ENCODE measurements at places on chromosomes 6 and 20.
A peak's percentile ranks its signal among the peaks of the same experiment; 100 is the strongest.

DNA sequence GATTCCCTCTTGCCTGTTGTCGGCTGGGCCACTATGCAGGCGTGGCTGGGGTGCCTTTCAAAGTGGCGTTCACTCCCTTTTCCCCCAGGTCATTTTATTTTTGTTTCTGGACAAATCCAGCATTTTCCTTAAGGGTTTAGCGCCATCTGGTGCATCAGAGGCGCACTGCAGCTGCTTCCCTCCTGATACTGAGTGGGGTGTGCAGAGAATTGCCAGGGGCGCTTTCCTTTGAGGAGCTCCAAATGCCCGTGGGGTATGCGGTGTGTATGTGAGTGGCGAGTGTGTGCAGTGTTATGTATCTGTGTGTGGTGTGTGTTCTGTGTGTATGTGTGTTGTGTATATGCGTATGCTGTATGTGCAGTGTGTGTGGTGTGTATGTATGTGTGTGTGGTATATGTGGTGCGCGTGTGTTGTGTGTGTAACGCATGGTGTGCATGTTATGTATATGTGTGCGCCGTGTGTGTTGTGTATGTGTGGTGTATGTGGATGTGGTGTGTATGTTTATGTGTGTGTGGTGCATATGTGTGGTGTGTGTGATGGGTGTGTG lies 100.1 kb upstream of the AGPAT4 start:
- DNase-seq, result peak; percentile 41

DNA sequence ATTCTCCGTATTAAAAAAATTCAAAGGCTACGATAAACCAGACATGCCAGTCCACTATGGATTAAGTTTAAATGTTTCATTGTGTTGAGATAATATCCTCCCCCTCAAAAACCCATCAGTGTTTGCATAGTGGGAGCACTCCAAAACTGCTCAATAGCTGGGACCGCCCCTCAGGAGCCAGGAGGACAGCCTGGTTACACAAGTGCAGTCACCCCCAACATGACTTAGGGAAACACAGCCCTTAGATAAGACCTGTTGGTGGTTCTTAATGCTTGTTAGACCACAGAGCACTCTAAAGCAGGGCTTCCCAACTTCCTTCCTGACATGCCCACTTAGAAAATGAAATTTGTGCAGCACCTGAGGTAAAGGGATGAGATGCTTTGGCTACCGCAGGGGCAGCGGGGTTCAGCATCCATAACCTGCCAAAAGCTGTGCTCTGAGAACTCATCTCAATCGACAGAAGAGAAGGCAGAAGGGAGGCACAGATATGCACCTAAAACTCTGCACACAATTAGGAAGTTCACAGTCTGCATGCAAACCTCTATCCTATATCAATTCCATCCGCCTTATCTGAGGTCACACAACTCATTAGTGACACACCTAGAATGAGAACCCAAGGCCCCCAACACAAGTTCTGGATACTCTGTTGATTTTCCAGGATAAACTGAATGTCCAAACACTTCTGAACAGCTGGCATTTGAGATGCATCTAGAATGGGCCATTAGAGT lies 74.3 kb downstream of the RALGAPA2 start:
- no peak for DNase-seq

DNA sequence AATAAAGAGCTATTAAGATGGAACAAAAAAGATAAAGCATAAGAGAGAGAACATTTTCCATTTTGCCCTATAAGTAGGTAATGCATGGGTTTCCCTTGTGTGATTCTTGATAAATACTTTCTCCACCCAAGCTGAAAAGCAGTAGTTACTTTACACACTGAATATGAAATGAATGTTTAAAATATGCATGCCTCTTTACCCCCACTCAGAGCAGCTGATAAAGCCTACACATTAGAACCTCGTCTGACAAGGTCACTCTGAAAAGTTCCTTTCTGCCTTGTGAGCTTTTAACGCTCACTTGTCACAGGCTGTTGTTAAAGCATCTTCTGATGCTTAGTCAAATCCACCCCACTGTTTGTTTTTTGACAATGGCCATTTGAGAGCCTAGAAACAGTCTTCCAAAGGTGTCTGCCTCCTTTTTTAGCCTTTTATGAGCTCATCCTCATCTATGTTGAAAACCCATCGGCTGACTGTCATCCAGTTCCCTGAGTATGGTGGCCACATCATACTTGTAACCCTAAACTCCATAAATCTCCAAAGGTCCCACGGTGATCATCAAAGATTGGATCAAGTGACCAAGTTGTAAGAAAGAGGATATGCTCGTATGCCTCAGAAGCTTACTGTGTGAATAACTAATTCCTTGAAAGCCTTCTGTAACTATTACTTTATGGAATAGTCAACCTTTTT lies 102.8 kb downstream of the ATXN1 start:
- DNase-seq, result no peak

GRCh38 chr20:18321316-18321715 lies 33.0 kb downstream of the ZNF133 start:
- DNase-seq, result no peak

- peak; percentile 80 for DNase-seq
Measured at GRCh38 chr6:36109092-36109491, 21.2 kb upstream of the MAPK13 start.

- no peak for DNase-seq
Measured at GRCh38 chr20:9919271-9920014, 80.6 kb upstream of the PAK5 start.

DNA sequence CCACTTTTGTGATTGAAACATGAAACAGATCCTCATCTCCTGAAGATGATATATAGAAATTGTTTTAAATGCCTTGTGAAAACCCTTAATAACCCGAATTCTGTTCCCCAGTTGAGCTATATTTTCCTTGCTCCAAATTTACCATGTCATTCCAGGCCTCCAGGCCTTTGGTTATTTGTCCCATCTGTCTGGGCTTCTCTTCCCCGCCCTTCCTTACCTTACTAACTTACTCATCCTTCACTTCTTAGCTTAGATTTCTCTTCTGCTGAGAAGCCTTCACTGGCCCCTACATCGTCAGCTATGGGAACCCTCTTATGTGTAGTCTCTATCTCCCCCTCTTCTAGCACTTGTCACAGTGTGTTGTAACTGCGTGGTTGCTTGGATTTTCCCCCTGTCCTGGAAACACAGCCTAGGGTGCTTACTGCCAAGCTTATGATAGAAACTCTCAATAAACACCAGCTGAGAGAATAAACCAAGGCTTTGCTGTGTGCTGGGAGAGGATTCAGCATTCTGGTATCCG lies 68.6 kb downstream of the SGK1 start:
- DNase-seq, result no peak

GRCh38 chr6:90494067-90494780 lies 92.6 kb downstream of the MAP3K7 start:
- no peak for DNase-seq

- no peak for DNase-seq
Measured at GRCh38 chr6:33846226-33846625, 42.4 kb upstream of the MLN start.

- no peak for DNase-seq
Measured at GRCh38 chr6:7106215-7106751, 1.5 kb upstream of the RREB1 start.

DNA sequence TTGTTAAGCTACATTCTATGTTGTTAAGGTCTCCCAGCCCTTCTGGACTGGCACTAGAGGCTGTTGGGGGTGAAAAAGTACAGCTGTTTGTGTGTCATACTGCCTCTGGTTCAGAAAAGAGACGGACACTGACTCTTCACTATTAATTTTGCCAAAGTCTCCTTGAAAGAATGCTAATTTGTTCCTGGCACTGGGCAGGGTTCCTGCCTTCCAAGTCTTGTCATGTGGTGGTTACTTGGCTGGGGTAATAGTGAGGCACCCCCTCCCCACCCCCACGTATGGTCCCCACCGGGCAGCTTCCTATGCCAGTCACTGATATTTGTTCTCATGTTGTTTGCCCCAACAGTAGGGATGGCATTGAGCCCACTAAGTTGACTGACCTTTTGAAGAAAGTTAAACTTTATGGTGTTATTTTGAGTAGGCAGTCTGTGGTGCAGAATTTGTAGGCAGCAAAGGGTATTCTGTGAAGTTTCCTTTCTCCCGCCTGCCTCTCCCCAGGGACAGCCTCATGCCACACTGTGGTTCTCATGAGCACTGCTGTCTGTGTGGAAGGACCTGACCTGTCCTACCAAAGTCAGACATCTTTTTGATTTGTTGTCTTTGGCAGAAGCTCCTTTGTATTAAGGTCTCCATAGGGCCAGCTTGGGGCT lies 8.7 kb downstream of the CDS2 start:
- no peak for DNase-seq

GRCh38 chr6:36121787-36122494 lies 8.4 kb upstream of the MAPK13 start:
- DNase-seq, result no peak

GRCh38 chr6:49790341-49790740 lies 3.3 kb upstream of the PGK2 start:
- no peak for DNase-seq

DNA sequence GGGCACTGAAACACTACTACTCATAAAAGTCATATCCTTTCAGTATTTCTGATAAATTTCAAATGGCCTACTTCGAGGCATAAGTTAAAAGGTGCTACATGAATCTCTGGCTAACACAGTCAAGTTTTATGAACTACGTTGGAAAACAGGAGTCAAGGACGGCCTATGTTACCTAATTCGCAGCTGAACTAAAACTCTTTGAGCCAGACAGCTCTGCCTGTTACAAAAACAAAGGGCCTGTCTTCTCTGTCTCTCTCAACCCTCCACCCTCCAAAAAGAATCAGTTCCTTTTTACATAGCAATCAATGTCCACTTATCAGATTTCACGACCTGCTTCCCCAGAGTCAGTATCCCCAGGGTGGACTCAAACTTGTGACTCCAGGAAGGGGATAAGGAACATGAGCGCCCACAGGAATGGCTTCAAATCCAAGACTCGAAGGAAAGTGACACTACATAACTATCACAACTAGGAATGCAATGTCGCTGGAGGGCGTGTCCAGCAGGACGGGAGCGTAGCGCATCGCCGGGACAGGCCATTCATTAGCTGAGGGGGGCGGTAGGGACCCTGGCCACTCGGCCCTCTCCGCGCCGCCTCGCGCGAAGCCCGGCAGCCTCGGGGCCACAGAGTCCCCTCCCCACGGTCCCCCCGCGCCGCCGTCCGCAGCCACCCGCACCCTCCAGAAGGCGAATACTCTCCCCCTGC lies 591 bp downstream of the IBTK start:
- DNase-seq, result peak; percentile 34

GRCh38 chr6:147226163-147226724 lies 22.0 kb downstream of the STXBP5 start:
- DNase-seq, result no peak

DNA sequence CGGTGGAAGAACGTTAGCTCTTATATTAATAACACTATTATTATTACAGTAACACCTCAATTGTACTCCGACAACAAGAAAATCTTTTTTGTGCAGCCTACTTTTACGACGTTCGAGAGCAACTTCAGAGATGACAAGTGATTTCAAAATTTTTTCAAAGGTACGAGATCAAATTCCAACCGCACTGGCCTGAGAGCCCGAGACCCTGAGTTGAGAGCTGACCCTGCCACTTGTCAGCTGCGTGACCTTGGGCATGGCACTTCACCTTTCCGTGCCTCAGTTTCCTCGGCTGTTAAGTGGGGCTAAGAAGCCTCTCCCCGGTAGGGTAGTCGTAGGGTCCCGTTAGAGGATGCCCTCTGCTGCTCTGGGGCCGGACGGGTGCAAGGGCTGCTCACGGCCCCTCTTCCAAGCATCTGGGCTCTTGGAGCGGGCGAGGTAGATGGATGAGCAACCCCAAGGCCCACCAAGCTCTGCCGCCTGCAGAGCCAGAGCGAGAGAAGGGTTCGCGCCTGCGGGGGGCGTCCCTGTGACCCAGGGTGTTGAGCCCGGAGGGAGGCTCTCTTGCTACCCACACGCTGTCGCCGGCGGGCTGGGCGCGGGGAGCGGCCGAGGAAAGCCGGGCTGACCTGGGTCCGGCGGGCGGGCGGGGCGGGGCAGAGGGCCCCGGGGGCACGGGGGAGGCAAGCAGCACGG lies 510 bp downstream of the NDRG3 start:
- DNase-seq, result peak; percentile 13

- no peak for DNase-seq
Measured at GRCh38 chr6:18154507-18155149, at the start of gene TPMT. TPMT (minus strand) TSS chr6:18155077; CDS start chr6:18149127, 5,950 bp downstream.

- no peak for DNase-seq
Measured at GRCh38 chr6:144216668-144217218, 66.4 kb downstream of the STX11 start.

DNA sequence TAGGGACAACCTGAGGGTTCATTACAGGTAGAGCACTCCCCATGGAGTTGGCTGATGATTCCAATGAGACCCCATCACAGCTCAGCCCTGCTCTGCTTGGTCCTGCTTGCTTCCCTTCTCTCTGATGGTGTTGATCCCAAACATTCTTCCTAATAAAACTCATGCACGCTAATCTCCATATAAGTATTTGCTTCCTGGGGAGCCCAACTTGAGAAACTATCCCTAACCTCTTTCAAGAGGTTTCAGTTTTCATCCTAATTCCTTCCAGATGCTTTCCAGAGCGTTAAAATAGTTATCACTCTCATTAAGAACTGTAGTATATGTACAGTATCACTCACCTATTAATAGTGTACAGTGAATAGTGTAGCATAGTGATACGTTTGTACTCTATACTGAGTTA lies 68.1 kb downstream of the EPHA7 start:
- DNase-seq, result no peak

DNA sequence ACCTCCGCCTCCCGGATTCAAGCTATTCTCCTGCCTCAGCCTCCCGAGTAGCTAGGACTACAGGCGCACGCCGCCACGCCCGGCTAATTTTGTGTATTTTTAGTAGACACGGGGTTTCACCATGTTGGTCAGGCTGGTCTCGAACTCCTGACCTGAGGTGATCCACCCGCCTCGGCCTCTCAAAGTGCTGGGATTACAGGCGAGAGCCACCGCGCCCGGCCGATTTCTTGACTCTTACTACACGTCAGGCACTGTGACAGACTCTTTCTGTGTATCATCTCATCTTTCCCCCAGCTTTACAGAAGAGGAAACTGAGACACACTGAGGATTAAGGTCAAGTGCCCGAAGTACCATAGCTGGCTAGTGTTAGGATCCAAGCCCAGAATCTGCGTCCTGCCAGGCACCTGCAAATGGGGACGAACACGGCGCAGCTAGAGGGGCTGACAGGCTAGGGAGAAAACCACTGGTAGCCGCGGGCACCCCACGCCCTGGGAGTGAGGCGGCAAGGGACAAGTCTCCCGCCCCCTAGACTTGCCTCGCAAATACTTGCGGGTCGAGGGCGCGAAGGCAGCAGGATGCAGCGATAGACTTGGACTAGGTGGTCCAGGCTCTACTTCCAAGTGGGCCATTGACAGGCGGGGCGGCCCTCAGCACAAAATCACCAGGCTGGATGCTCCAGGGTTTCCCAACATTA lies 1.1 kb upstream of the TAF8 start:
- peak; percentile 43 for DNase-seq

- peak; percentile 82 for DNase-seq
Measured at GRCh38 chr6:136753624-136754023, 38.7 kb downstream of the MAP3K5 start.

Data from CD8-positive, alpha-beta memory T cell (primary cell).